ENCODE measurements at places on chromosomes 11 and 22. TPM values are rescaled to one million over a fixed set of nuclear protein-coding genes. Genes with fewer than 3 reads are reported as not detected.

The ALG12 gene
- 15.4 TPM for total RNA-seq

The NUCB2 gene
- 47.9 TPM for total RNA-seq

The PDE2A gene
- 369 TPM for total RNA-seq

The SLC16A8 gene
- total RNA-seq = 0.09 TPM

The C22orf42 gene
- total RNA-seq = not detected

All from dermis lymphatic vessel endothelial cell (primary cell).